ENCODE measurements at places on chromosomes 3 and 15.
A peak's percentile ranks its signal among the peaks of the same experiment; 100 is the strongest.

- no peak for DNase-seq
These were observed 75.3 kb upstream of the C2CD4B start for GRCh38 chr15:62240121-62241096.

- no peak for DNase-seq
These were observed 81.1 kb upstream of the SLC4A7 start for GRCh38 chr3:27565201-27565852.

DNA sequence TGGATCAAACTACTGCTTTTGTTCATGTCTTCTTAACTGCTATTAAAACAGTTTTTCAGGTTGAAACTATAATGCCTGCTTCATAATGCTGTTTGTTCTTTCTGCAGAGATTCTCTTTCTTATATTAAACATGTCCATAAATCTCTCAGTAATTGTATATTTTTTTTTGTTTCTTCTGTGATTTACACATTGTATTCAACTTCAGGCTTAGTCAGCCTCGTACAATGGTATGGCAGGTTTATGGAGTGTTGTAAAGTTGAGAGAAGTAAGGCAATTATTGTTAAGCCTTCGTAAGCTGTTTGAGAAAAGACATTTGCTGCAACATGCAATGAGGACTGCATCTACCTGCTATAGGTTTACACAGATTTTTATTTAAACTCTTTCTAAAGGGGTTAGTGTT, 977.1 kb downstream of the DIPK2A start:
- no peak for DNase-seq

DNA sequence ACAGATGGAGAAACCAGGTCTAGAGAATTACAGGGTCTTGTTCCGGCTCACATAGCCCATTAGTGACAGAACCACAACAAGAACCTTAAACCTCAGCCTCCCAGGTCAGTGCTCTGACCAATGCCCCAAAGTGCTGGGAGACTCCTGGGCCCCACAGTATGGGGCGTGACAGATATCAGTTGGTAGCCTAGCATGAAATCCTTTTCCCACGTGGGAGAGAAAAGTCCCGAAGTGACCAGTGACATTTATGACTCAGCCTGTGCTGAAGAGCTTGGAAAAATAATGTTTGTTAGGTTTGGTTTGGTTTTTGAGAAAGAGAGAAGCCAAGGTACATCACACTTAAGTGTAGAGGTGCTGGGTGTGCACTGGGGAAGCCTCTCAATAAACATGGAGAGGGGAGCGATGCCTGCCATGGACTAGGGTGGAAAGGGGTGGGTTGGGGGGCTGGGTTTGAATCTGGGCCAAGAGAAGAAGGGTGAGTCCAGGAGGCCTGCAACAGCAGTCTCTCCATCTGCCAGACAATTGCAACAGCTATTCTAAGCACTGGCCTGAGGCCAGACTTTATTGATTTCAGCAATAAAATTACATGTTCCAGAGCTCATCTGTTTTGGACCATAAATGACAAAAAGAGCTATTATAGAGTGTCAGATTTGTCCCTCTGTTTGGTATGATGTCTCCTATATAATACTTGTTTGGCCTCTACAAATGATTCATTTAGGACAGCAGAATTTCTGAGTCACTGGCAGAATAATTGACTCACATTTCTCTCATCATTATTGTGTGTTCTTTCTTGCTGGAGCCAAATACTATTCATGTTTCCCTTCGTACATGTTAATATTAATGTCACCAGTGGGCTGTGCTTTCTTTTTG, 43.4 kb downstream of the C2CD4A start:
- peak; percentile 41 for DNase-seq

- DNase-seq: no peak
These were observed 122.7 kb downstream of the GOLIM4 start for GRCh38 chr3:167973046-167973445.

GRCh38 chr3:49900491-49901153, 3.1 kb downstream of the MST1R start:
- no peak for DNase-seq

- DNase-seq: no peak
These were observed 46.5 kb downstream of the NEK10 start for GRCh38 chr3:27322634-27323033.

DNA sequence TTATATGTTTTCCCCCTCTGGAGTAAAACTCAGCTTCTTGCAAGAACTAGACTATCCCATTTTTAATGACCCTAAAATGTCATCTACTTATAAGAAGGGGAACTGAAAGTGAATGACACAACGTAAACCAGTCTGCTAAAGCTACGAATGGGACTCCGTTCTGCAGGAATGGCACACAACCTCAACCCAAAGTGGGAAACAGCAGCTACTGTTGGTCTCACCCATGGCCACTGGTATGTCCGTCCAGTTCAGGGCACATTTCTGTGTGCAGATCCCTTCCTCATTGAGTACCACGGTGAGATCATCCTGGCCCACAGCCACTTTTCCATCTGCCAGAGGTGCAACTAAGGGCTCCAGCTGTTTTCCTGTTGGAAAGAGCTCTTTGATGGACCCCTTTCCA, 23.8 kb downstream of the VPS39 start:
- DNase-seq: peak; percentile 37

- DNase-seq: no peak
These were observed 28.8 kb upstream of the SKOR1 start for GRCh38 chr15:67796196-67797127.

DNA sequence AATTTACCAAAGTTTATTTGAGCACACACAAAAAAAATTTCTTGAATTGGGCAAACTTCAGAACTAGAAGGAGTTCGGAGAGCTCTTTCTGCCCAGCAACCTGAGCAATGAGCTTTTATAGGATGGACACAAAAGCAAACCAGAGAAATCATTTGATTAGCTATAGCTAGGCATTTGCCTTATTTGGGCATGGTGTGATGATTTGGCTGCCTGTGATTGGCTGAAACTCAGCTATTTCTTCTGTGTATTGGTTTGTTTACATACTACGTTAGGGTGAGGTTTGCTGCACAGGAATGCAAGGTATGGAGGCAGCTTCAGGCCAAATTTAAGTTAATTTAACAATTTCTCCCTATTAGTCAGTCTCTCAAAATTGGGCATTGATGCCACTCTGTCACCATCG, 65.1 kb downstream of the NEK11 start:
- no peak for DNase-seq

DNA sequence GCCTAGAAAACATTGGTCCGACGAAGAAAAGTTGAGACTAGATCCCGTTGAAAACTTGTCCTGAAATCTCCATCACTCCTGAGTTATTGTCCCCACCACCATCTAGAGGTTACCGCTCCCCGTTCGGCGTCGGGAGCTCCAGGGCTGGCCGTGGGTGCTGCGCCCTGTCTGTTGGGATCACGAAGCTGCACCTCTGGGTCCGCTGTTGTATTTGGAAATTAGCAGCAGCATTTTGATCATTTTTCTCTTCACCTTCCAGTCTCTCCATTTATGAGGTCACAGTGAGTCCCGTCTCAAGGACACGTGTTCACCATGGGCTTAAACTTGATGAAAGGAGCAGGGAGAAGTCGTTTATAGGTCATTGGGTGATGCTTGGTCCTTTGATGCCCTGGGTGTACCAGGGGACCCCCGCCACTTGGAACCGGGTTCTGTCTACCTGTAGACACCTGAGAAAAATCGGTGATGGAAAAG, 565 bp downstream of the MANF start:
- DNase-seq: no peak

DNA sequence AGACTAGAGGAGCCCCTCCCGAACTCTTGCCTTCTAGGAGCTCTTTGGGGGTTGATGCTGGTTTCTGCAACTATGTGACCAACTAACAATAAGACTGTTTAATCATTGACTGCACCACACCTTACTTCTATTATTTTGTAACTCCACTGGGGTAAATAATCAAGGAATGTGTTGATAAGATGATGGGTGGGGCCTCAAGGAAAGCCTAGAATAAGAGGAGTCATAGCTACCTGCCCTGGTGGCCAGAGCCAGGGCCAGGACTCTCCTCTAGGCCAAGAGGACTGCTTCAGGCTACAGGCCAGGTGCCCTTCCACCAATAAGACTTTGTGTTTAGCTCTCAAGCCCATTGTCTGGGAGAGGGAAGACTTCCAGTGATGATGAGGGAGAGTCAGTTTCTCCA, 41.2 kb upstream of the PIAS1 start:
- DNase-seq: no peak

- DNase-seq: no peak
These were observed 15.2 kb upstream of the PTPN9 start for GRCh38 chr15:75594276-75594675.

GRCh38 chr3:141368925-141369794, 856 bp downstream of the ZBTB38 start:
- DNase-seq: no peak

GRCh38 chr3:157166115-157166514, 6.2 kb upstream of the CCNL1 start:
- no peak for DNase-seq

DNA sequence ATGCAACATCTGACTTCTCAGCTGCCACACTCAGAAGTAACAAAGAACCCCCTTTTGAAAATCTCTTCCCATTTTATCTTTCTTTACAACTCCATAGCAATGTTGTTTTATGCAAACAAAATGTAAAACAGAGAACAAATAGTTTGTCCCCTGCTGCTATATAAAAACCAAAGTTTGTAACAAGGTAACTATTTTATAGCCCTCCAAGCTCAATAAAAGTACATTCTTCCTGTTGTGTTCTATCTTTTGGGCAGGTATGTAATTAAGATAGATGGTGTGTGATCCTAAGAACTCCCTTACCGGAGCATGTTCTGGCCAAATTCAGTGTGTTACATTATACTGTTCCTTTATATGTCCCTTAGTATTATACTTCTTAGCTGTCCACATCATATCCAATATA, 12.6 kb upstream of the CGNL1 start:
- no peak for DNase-seq

- DNase-seq: no peak
These were observed 82.7 kb downstream of the IL1RAP start for GRCh38 chr3:190596349-190597285.

- DNase-seq: no peak
These were observed 9.1 kb upstream of the NCKIPSD start for GRCh38 chr3:48694610-48695392.

DNA sequence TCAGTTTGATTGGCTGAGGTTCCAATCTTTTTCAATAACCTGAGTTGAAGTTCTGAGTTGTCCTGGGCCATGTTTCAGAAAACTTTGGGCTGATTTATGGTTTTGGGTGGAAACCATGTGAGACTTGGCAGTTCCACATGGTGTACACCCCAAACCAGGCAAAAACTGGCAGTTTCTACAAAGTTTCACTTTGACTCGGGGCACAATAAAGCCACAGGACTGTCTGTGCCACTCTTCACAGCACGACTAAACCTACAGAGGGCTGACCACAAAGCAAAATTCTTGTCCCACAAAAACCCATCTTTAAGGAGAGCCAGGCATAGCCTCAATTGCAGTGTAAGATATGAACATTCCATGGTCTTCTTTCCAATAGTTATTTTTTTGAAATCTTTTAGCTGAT, 155.0 kb downstream of the DUT start:
- peak; percentile 23 for DNase-seq

DNA sequence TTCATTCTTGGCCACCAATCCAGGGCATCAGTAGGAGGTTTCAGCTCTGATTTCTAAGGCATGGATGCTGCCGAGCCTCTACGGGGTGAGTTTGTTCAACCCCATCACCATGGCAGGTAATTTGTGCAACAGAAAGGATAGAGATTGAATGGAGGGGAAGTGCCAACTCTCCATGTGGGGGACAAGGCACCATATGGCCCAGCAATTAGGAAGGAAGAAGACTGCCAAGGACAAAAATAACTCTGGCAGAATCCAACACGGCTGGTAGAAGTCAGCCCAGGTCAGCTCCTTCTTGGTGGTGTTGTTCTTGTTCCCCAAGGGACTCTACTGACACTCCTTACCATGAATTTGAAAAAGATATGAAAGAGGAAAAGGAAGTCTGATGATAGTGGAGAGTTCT, 503.9 kb downstream of the MAGI1 start:
- DNase-seq: no peak

DNA sequence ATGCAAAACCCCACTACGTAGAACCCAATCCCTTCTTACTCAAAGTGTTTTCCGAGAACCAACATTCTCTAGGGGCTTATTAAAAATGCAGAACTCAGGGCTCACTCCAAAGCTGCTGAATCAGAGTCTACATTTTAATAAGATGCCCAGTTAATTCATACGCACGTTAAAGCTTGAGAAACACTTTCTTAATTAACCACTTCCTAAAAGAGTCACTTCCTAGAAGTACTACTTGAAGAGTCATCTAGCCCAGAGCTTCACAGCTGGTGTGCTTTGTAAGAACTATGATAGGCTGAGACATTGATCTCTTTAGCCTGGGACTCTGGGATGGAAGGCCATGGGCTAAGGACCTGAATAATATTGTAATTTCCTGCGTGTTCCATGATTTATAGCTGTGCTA, 9.0 kb downstream of the COL6A5 start:
- no peak for DNase-seq

DNA sequence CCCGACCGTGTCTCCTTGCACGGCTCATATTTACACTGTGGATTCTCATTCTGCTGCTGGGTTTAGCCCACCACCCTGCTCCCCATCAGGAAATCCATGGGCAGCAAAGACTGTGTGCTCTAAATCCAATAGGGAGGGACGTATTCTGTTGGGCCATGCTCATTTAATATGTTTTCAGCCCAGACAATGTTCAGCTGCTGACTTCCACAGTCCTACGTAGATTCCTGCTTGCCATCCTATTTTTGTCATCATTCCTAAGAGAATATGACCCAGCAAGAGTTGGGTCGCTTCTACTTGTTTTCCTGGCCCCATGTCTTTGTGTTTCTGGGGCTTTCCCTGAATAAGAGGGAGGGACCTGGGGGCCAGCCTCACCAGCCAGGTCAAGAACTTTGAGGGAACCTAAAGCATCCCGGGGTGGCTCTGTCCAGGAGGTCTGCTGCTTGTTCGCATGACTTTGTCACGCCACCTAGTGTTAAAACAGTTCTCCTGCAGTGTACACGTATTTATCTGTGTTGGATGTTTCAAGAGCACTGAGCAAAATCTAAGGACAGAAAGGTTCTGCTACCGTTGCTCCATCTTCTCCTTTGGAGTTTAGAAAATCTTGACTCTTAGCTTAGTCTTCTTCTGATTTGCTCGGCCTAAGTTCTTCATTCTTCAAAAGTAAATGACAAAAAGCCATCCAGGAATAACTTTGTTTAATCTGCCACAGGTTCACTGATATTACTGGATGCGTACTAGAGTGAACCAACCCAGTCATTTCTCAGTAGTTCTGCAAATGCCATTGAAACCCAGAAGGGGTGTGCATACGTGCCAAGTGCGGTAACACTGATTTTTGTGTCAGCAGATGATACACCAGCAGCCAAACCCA, 79.8 kb upstream of the NR2E3 start:
- DNase-seq: peak; percentile 56

- DNase-seq: peak; percentile 90
These were observed 11.9 kb downstream of the GABRR3 start for GRCh38 chr3:98022978-98023820.

- DNase-seq: no peak
These were observed 520.6 kb downstream of the MFSD1 start for GRCh38 chr3:159322322-159322939.
